ENCODE measurements at places on chromosomes 3 and 15.
A peak's percentile ranks its signal among the peaks of the same experiment; 100 is the strongest.

GRCh38 chr15:48940508-48940907 lies 23.2 kb downstream of the SHC4 start:
- DNase-seq: no peak
- H3K4me1 ChIP-seq: no peaks in the 10 kb centered on the region
- H3K27ac ChIP-seq: no peak overlapping the region
- no peaks in the 10 kb centered on the region for H3K36me3 ChIP-seq

DNA sequence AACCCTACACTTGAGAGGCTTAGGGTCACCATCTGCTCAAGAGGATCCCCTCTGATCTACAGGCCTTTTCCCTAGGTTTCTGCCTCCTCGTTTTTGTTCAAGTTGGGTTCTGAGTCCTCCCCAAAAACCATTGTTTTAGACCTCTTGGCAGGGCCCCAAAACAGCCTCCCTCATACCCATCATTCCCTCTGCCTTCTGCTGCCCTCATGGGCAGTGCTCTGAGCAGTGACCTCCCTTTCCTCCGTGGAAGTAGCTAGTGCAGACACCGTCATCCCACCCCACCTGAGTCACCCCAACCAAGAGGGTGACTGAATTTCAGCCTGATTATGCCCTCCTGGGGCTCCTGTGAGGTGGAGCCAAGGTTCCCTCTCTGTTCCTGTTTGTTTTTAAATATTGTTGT lies 92.0 kb downstream of the RBPMS2 start:
- H3K36me3 ChIP-seq: peaks cover 67% of the 10 kb centered on the region
- H3K27ac ChIP-seq: no peak overlapping the region
- no peak overlapping the region for H3K4me3 ChIP-seq
- H3K4me1 ChIP-seq: no peaks in the 10 kb centered on the region
- no peaks in the 10 kb centered on the region for H3K27me3 ChIP-seq

GRCh38 chr3:186653080-186653707 lies 12.6 kb upstream of the HRG start:
- H3K36me3 ChIP-seq: no peaks in the 10 kb centered on the region
- no peaks in the 10 kb centered on the region for H3K27me3 ChIP-seq
- DNase-seq: no peak
- no peaks in the 10 kb centered on the region for H3K4me1 ChIP-seq
- no peak overlapping the region for H3K4me3 ChIP-seq
- no peak overlapping the region for H3K27ac ChIP-seq

- H3K36me3 ChIP-seq: no peaks in the 10 kb centered on the region
- H3K4me1 ChIP-seq: no peaks in the 10 kb centered on the region
- DNase-seq: no peak
- H3K27ac ChIP-seq: no peak overlapping the region
Observed at GRCh38 chr3:125121246-125122010, 65.6 kb upstream of the HEG1 start.

GRCh38 chr15:100859970-100860828 lies 19.4 kb upstream of the ALDH1A3 start:
- no peaks in the 10 kb centered on the region for H3K36me3 ChIP-seq
- H3K4me3 ChIP-seq: no peak overlapping the region
- no peaks in the 10 kb centered on the region for H3K27me3 ChIP-seq
- DNase-seq: no peak
- no peaks in the 10 kb centered on the region for H3K4me1 ChIP-seq

- no peaks in the 10 kb centered on the region for H3K36me3 ChIP-seq
- H3K4me3 ChIP-seq: no peak overlapping the region
- H3K4me1 ChIP-seq: no peaks in the 10 kb centered on the region
- H3K27ac ChIP-seq: no peak overlapping the region
- no peaks in the 10 kb centered on the region for H3K27me3 ChIP-seq
Observed at GRCh38 chr15:68730976-68731897, 89.5 kb downstream of the ANP32A start.

DNA sequence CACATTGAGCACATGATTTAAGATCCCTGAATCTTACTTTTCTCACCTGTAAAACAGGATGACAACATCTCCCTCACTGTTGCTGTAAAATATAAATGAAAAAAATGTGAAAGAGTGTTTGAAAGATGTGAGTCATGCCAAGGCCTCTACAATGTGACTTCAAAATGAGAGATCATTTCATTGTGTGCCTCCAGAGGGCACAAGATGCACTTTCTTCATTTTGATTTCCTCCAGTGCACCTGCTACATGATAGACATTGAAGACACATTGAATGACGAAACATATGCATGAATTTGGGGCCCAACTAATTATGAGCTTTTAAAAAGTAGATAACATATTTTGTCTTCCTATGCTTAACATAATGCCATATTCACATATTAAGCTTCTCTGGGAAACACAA lies 170.3 kb downstream of the MOBP start:
- no peaks in the 10 kb centered on the region for H3K36me3 ChIP-seq
- no peak overlapping the region for H3K4me3 ChIP-seq
- no peaks in the 10 kb centered on the region for H3K27me3 ChIP-seq
- no peaks in the 10 kb centered on the region for H3K4me1 ChIP-seq

DNA sequence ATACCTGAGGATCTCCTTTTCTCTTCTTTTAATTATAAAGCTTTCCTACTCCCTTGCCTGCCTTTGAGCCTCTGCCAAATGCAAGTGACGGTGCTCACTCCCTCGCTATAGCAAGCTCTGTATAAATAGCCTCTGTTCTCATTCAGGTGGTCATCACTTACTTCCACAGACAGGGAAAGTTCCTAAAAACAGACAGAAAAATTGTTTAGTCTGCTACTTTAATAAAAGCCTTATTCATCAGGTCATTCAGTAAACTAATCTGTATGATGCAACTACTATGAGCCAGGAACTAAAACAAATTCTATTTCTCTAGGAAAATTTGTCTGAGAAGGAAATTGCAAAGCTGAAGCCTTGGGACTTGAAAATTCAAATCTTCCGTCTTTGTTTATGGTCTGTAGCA lies 10.2 kb upstream of the DLG1 start:
- no peaks in the 10 kb centered on the region for H3K36me3 ChIP-seq
- no peaks in the 10 kb centered on the region for H3K27me3 ChIP-seq
- no peak overlapping the region for H3K4me3 ChIP-seq
- H3K27ac ChIP-seq: no peak overlapping the region
- DNase-seq: no peak
- H3K4me1 ChIP-seq: no peaks in the 10 kb centered on the region

DNA sequence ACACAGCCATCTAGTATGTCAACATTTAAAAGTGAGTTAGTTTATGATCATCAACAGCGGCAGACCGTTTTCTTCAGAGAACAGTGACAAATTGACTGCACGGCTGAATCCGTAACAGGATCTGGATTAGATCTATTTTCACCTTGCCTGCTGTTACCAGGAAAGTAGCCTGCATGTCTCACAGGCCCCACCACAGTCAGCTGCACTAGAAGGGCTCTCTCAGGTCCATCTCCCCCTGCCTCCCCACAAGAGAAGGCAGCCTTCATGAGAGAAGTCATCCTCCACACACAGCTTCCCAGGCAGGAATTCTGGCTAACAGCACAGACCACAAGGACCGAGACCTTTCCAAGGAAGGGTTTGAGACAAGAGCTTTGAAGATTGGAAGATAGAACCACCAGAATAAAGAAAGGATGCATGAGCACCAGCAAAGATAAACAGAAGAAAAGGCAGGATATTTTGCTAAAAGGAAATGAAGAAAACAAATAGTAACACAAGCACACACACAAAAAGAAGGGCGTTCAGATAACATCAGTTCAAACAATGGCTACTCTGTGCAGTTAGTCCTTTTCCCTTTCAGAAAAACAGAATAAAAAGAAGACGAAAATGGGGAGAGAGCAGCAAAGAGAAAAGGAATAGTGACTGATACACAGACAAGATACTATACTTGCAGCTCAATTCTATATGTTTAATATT lies 127.5 kb downstream of the SNRK start:
- no peaks in the 10 kb centered on the region for H3K36me3 ChIP-seq
- no peak overlapping the region for H3K27ac ChIP-seq
- no peaks in the 10 kb centered on the region for H3K4me1 ChIP-seq
- DNase-seq: no peak

DNA sequence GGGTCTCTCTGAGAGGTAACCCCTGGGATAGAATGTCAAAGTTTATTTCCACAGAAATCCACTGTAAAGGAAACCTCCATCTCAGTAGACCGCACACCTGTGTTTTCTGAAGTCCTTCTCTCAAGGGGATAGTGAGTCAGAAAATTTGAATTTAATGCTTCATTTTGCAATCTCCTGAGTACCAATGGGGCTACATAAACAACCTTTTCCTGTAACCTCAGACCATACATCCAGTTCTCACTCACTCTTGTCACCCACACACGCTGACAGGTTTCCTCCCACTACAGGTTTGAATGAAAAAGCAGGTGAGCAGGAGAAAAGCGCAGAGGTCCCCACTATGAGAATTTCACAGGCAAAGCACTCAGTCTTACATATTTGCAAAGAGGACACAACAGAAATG lies 165.3 kb upstream of the MCTP2 start:
- H3K27me3 ChIP-seq: no peaks in the 10 kb centered on the region
- H3K4me1 ChIP-seq: no peaks in the 10 kb centered on the region
- H3K4me3 ChIP-seq: no peak overlapping the region
- no peak overlapping the region for H3K27ac ChIP-seq
- no peaks in the 10 kb centered on the region for H3K36me3 ChIP-seq

- DNase-seq: no peak
- no peak overlapping the region for H3K27ac ChIP-seq
- H3K27me3 ChIP-seq: no peaks in the 10 kb centered on the region
- no peak overlapping the region for H3K4me3 ChIP-seq
- peaks cover 9% of the 10 kb centered on the region for H3K36me3 ChIP-seq
- H3K4me1 ChIP-seq: no peaks in the 10 kb centered on the region
Observed at GRCh38 chr3:134471521-134472193, 14.1 kb downstream of the ANAPC13 start.

DNA sequence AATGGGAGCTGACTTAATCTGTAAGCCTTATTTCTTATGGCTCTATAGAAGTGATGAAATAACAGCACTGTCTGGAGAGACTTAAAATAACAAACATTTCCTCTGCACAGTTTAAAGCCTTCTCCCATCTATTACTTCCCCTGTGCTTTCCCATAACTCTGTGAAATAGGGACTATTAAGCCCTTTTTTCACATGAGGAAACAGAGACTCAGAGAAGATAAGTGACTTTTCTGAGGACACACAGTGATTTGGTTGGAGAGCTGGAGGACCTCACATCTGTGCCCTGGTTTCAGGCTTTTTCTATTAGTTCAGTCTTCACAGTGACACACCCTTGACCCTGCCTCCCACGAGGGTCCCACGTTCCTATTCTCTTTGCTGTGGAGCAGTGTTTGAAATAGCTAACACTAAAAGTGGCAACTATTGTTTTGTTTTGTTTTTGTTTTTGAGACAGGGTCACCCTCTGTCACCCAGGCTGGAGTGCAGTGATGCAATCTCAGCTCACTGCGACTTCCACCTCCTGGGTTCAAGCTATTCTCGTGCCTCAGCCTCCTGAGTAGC lies 82.9 kb downstream of the ST6GAL1 start:
- H3K4me1 ChIP-seq: peaks cover 3% of the 10 kb centered on the region
- H3K36me3 ChIP-seq: peaks cover 11% of the 10 kb centered on the region
- peak overlapping the region; percentile 44 for H3K27ac ChIP-seq
- no peak overlapping the region for H3K4me3 ChIP-seq
- no peaks in the 10 kb centered on the region for H3K27me3 ChIP-seq

DNA sequence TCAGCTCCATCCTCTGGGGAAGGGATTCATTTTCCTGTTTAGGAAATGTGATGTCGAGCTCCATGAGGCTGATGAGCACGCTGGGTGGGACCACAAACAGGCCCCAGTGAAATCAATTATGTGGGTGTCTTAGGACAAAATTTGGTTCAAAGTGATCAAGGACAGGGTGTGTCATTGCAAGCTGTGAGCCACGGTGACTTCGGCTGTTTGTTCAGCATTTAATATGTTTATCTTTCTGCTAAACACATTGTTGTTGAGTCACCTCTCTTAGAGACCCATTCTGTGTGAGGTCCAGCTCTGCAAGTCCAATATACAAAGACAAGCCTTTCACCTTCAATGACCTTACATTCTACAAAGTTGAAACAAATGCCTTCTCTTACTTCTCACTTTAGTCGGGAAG lies 41.3 kb downstream of the SSR3 start:
- DNase-seq: no peak
- H3K4me3 ChIP-seq: no peak overlapping the region
- no peaks in the 10 kb centered on the region for H3K36me3 ChIP-seq
- H3K27ac ChIP-seq: no peak overlapping the region

GRCh38 chr15:72521682-72522081 lies 47.6 kb downstream of the ARIH1 start:
- no peaks in the 10 kb centered on the region for H3K27me3 ChIP-seq
- no peaks in the 10 kb centered on the region for H3K4me1 ChIP-seq
- peaks cover 6% of the 10 kb centered on the region for H3K36me3 ChIP-seq
- no peak overlapping the region for H3K4me3 ChIP-seq
- no peak overlapping the region for H3K27ac ChIP-seq

DNA sequence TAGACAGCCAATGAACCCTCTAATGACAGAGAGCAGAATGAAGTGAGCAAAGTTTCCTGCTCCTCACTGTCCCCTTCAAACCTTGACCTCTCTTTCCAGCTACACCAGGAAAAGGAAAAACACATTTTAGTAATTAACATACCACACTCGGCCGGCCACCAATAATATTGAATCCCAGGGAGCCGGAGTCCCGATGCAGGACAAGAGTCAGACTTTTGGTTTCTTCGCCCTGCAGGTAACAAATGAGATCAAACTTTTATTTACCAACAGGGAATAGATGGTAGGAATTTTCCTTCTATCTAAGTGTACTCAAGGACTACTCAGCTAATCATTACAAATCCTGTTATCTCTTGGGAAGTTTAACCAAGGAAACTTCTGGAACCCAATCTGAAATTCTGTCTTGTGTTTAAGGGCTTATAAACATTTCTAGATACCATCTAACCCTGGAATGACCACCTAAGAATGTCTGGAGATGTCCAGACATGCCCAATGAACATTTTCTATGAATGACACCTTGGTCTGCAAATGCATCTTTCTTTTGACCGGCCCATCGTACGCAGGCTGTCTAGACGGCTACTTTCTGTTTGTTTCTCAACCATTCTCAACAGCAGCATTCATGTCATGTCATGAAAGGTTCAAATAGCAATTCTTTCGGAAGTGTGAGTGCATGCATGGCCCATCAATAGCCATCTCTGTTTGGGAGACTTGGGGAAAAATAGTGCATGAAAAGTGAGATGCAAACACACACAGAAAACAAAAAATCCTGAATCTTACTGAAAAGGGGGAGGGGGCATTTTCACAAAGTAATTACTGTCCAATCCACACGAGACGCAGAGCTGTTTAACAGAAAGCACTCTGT lies 16.1 kb downstream of the PDZRN3 start:
- H3K36me3 ChIP-seq: no peaks in the 10 kb centered on the region
- no peak overlapping the region for H3K4me3 ChIP-seq
- no peak overlapping the region for H3K27ac ChIP-seq

DNA sequence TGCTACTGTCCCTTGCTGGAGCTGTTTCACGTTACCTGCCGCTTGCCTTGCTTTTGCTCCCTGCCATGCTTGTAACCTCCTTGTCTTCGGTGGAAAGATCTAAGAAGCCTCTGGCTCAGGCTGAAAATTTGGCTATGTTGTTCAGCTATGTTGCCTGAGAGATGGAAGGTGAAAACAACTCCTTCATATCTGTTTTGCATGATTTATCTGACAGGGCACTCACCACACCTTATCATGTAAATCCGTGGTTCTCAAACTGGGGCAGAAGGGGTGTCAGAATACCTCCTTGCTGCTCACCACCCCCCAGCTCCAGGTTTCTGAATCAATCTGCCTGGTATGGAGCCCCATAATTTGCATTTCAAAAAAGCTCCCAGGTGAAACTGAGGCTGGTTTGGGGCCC lies 6.5 kb upstream of the CORO2B start:
- DNase-seq: no peak
- H3K4me3 ChIP-seq: no peak overlapping the region
- no peaks in the 10 kb centered on the region for H3K36me3 ChIP-seq

Measured in effector memory CD4-positive, alpha-beta T cell (primary cell).